ENCODE measurements at places on chromosomes 16 and 17.

DNA sequence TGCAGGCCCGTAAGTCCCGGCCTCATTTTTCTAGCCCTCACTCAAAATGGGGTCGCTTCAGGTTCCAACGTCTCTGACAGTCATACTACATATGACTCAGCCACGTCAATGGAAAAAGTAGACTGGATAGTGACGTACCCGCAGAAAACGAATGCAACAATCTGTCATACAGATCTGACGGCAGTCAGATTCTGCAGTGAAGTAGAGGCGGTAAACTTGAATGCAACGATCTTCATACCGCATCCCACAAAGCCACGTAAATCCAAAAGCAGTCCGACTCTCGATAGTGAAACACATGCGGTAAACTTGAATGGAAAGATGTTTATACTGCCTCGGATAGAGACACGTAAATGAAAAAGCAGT is 38.4 kb upstream of the ARL4D start:
- peak; percentile 40 for DNase-seq

- no peak for DNase-seq
These were observed 33.1 kb downstream of the PMP22 start for GRCh38 chr17:15231851-15232516.

DNA sequence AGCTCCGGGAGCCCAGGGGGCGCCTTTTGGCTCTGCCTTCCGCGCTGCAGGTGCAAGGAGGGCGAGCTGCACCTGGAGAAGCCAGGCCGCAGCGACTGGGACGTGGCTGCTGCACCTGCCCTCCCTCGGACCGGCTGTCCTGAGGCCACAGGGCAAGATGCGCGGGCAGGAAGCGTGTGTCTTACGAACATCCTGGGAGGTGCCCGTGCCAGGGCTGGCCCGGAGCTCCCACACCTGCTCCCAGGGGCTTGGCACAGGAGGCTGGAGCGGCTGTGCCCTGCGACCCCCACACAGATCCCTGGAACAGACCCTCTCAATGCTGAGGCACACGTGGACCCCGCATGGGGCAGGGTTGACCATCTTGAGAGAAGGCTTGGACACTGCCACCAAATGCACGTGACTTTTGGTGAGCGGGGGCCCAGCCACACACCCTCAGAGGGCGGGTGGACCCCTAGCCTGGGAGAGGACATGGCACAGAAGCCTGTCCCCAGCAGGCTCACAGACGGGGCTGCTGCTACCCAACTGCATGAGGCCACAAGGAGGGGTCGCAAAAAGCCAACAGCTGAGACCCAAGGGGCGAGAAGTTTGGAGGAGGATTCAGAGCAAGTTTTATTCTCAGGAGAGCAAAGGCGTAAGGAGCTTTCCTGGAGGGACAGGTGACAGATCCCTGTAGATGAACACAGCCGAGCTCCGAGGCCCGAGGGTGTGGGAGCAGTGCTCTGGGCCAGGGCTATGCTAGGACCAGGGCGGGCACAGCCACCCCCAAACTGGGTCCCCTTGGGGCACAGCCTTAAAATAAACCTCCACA is 11.4 kb downstream of the NDUFAF8 start:
- DNase-seq, result no peak

GRCh38 chr16:57529391-57530103 is 6.8 kb downstream of the CCDC102A start:
- DNase-seq, result no peak

DNA sequence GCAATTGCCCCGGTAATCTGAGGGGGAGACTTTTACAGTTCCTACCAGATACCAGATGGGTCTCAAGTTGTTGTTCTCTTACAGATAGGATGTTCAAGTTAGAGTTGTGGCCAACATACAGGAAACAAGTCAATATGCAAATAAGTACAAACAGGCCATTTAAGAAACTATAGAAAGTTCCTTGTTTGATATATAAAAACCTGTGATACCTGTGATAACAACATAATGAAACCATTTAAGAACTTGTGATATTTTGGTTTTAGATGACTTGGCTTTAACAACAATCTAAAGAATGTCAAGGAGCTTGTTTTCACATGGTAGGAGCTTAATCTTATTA is 16.8 kb downstream of the CDR2 start:
- DNase-seq, result no peak

- no peak for DNase-seq
These were observed 6.9 kb downstream of the DOK4 start for GRCh38 chr16:57479205-57479975.
